ENCODE measurements at places on chromosomes 11 and 22.

DNA sequence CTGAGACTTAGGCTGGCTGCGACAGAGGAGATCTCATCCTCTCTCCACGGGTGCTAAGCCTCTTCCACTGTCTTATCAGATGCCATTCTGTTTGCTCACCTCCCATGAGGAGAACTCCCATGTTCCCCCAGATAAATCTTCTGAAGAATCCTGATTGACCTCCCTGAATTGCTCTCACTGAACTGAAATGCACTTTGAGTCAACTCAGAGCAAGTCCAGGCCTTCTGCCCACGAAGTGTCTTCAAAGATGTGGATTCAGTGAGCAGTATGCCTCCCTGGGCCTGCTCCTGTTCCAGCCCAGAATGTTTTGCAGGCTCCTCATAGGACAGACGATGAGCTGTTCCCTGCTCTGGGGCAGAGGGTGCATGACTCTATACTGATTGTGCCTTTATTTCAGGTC is 17.4 kb downstream of the TUB start:
- no peak for DNase-seq

GRCh38 chr11:63917692-63918506 is 935 bp upstream of the RCOR2 start:
- DNase-seq: no peak

- DNase-seq: no peak
These were observed 600.1 kb upstream of the CHORDC1 start for GRCh38 chr11:90822996-90823395.

DNA sequence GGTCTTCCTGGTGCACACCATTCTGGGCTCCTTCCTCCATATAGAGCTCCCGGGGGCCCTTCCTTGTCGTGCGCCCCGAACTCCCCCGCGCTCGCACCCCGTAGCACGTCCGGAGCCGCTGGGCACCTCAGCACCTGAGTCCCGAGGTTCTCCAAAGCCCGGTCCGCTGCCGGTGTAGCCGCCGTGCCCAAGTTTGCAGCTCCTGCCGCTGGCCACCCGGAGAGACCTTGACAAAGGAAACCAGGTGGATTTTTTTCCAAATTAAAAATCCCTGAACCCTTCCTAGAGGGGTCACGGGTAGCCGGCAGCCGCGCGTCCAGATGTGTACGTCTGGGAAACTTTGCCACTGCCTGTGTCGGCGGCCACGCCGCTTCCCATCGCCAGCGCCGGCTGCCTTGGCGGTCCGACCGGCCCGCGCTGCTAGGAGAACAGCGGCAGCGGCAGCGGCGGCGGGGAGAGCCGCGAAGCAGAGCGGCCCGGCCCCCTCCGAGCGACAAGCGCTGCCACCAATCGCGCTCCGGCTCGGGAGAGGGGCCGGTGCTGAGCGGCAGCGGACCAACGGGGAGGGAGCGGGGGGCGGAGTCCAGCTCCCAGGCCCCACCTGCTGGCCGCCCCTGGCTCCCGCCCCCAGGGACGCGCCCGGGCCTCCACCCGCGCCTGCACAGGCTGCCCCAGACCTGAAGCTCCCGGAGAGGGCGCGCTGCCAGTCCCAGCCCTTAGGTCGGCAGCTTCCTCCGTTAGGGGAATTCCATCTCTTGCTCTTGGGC is at the start of gene GALNT18:
Gene GALNT18 (minus strand): TSS at position 433 of the 767 bp plus-strand sequence.
- DNase-seq: peak; percentile 54

DNA sequence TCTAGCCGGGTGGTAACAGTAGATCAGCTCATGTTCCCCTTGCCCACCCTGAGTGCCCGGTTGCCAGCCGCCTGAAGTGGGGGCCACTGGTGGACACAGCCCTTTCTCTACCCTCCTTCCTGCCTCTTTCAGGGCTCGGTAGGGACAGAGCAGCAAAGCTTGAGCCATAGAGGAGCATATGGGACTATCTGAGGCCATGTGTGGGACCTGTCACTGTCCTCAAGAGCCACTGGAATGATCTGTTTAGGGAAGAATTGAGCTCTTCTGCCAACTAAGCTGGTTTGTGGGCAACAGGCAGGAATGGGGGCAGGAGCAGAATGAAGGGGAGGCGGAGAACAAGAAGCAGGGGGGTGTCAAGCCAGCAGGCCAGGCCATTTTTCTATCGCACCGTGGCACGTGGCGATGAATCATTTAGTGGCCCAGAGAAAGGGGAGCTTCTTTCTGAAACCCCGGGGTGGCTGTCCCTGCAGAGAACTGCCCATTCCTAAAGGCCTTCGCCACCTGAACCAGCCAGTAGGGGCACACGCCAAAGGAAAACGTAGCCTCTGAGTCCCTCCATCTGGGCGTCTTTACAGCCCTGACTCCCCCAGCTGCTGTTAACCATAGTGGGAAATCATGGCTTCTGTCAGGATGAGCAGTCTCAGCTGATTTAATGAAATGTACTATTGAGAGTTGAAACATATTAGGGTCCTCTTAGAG is 8.8 kb downstream of the ASPHD2 start:
- DNase-seq: no peak

- DNase-seq: no peak
These were observed 107.8 kb upstream of the RASSF10 start for GRCh38 chr11:12901272-12901671.

DNA sequence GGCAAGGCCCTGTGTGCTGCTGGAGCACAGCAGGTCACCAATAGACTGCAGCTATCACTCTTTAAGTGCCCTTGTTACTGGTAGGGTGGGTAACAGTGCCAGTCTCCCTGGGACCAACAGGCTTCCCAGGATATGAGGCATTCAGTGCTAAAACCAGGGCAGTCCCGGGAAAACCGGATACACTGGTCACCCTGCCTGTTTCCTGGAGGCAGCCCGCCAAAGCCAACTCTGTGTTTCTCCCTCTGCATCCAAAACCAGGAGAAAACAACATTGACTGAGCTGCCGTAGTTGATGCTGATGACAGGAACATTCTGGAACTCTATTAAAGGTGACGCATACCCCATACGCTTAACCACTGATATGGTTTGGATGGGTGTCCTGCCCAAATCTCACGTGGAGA is 149.1 kb downstream of the SHANK2 start:
- DNase-seq: no peak

- DNase-seq: no peak
These were observed 6.9 kb upstream of the P4HA3 start for GRCh38 chr11:74318241-74318932.

DNA sequence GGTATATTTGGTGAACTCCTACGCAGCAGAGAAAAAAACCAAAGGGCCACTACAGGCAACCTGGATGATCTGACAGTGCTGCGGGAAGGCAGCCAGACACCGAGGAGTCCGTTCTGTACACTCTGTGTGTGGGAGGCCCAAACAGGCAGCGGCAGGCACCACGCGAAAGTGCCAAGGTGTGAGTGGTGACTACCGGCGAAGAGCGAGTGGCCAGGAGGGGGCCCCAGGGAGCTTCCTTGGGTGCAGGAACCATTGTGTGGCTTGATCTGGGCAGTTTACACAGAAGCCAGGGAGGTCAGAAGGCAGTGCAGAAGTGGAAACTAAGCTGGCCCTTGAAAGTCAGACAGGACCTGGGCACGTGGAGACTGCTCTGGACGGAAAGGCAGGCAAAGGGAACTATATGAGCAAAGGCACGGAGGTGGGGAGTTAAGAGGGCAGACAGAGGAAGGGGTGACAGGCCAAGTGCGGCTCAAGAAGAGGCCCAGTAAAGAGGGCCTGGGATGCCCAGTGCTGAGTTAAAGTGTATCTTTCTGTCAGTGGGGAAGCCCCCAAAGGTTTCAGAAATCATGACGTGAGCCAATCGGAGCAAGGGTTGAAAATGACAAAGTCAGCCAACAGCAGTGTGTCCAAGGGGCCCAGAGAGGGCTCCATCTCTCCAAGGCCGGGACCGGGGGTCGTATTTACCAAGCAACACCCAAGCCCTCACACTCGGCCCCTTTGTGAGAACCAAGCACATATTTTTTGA is 10.6 kb downstream of the TMEM184B start:
- no peak for DNase-seq

- no peak for DNase-seq
These were observed 74.8 kb downstream of the TRMU start for GRCh38 chr22:46410291-46410808.

DNA sequence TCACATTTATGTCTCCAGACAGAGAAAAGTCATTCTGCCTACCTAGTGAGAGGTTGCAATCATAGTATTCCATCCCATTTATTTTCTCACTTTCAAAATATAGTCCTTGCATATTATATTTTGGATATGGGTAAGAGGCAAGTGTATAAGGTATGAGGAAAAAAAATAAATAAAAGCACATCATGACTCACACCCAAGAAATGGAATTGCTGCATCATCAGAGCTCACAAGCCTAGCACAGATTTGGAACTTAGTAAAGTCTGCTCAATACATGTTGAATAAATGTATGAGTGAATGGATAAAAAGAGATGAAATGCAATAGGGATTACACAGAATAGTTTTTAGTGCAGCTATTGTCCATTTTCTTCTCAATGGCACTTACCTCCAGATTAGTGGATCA is 2.5 kb upstream of the OR51G1 start:
- no peak for DNase-seq

GRCh38 chr11:57476757-57477506 is 16.6 kb downstream of the RTN4RL2 start:
- DNase-seq: no peak

DNA sequence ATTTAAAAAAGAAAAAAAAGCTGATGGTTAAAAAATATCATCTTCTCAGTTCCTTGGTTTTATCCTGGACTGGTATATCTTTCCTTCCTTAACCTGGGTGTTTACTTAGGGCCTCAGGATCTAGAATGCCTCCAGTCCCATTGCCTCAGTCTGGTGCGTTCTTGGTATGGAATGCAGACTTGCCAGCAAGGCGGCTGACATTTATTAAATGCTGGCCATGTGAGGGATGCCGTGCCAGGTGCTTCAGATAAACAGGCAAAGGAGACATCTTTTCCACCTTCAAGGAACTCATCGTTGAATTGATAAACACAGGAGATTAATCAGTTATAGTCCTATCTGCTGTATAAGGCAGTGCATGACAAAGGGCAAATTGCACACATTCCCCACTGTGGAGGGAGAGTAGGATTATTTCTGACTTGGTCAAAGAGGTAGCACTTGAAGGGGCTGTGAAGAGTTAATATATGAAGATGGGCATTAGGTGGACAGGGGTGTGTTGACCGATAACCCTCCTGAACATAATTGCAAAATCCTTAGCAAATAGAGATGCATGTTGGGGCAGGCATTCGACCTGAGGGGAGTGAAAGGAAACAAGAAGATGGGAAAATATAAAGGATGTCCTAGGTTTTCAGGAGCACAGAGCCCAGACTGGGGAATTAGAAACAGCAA is 54.4 kb downstream of the ALX4 start:
- DNase-seq: no peak

DNA sequence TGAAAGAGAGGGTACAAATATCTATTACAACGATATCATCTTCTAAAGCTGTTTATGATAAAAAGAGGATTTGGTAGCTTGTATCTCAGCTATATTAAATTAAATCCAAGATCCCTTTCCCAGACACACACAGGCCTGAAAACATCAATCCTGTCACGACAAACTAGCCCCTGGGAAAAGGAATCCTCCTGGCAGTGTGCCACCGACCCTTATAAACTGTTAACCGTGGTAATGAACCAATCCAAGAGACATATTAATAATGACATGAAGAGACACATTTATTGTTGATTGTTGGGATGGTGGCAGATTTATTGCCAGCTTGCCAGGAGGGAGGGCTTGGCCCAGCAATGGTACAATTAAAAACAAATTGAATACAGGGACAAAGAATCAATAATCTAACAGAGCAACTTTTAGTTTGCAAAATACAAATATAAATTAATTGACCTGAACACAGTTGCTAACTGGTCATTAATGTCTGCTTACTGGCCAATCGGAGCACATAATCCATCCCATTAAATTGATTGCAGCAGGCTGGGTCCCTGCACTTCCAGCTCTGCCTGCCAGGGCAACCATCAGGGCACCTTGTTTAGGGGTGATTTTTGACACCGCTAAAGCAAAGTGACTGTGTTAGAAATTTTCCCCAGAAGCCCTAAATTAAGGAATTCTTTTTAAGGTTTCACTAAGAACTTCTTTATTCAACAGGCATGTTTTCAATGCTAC is 887.6 kb downstream of the OPCML start:
- no peak for DNase-seq

DNA sequence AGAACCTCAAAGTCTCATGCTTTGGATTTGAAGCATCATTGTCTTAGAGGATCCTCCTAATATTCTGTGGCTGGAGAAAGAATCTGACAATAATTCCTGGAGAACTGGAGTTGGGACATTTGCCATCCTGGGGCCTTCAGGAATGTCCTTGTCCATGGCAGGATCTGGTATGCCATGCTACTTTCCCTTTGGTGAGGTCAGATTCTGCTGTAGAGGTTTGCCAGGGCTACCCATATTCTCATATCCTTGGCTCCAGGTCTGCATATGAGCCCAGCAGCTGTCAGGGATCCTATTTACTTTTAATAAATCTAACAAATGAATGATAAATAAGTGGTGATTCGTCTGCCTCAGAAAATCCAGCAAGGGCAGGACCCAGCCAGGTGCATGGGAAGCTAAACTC is 35.0 kb downstream of the ARL14EP start:
- no peak for DNase-seq

GRCh38 chr11:125193416-125193726 is 28.8 kb downstream of the PKNOX2 start:
- DNase-seq: no peak

DNA sequence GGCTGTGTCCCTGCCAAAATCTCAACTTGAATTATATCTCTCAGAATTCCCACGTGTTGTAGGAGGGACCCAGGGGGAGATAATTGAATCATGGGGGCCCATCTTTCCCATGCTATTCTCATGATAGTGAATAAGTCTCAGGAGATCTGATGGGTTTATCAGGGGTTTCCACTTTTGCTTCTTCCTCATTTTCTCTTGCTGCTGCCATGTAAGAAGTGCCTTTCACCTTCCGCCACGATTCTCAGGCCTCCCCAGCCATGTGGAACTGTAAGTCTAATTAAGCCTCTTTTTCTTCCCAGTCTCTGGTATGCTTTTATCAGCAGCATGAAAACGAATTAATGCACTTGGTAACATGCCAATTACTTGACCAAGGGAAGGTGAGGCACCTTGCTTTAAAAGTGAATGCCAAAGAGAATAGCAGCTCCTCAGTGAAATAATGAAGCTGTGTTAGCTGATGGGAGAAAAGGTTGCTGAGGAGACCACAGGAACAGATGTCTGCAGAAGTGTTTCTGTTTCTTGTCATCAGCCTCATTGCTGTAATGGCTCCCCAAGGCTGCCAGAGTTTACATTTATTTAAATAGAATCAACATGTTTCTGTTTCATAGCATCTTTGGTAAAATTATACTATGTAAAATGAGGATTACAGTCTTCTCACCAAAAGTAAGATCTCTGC is 89.0 kb upstream of the CD44 start:
- DNase-seq: no peak

- DNase-seq: no peak
These were observed 6.2 kb downstream of the ADAMTS15 start for GRCh38 chr11:130454491-130455252.
